Occipital lobe (tissue), 3 donors: ENCODE measurements at places on chromosomes 6 and 20.

DNA sequence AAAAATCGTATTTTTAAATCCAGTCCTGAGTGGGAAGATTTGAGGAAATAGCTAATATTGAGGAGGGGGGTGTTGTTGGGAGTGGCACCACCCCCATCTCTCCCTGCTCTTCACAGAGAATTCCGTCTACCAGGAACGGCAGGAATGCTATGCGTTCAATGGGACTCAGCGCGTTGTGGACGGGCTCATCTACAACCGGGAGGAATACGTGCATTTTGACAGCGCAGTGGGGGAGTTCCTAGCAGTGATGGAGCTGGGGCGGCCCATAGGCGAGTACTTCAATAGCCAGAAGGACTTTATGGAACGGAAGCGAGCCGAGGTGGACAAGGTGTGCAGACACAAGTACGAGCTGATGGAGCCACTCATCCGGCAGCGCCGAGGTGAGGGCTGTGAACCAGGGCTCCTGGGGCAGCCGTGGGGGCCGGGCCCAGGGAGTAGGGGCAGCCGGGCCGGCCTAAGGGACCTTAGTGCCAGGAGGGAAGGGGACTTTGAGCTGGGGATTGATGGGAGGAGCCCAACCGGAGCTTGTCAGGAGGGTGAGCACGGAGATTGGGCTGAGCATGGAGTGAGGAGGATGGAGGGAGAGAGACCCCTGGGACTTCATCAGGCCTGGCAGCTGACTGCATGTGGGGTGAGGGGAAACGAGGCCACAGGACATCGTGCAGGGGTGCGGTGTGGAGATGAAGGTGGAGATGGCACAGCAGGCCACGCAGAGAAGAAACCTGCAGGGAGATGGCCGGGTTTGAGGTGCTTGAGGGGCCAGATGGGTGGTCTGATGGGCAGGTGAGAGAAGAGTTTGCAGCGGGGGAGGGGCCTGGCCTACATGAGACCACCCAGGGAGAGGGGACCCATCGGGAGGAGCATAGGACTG lies 41.3 kb downstream of the HLA-DPB1 start:
- no peak for DNase-seq

GRCh38 chr6:128068119-128068479 lies 167.2 kb upstream of the THEMIS start:
- DNase-seq, result no peak

DNA sequence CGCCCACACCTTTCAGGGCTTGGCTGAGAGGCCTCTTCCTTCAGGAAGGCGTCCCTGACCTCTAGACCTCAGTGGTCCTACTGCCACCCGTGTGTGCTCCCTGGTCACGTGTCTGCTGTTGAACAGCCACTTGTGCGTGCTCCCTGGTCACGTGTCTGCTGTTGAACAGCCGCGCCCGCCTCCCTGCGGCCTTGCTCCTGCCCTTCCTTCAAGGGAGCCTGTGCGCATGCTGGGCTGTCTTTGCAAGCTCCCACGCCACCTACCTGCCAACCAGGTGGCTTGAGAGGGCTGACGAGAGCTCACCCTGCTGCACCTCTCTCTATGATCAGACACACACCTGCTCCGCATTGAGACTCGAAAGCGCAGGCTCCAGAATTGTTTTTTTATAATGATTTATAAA lies 179.3 kb downstream of the BMP7 start:
- no peak for DNase-seq

DNA sequence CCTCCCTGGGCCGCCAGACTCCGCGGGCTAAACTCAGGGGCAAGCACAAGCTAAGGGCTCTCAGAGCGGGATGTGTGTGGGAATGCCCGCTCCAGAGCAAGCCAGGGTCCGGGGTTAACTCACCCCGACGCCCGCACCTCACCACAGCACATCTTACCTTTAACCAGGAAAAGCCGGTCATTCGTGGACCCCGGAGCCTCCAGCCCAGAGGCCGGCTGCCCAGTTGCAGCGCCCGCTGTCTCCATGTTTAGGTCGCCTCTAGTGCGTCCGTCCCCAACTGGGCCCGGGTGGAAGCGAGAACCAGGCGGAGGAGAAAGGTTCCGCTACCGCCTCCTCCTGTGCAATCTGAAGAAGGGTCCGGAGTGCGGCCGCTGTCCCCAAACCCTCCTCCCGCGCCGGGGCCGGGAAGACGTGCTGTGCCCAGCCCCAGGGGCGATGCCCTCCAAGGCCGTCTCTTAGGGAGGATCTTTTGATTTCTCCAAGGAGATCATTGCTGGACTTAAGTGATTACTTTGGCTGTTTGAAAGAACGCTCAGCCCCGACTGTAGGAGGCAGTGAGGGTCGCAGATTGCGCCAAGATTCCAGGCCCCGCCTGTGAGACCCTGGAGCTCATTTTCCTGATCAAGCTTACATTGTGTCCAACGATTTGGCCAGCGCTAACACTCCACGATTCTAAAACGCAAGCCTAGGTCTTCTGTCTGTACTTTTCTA lies at the start of gene TMEM242:
Gene TMEM242, minus strand, starts transcription at position 265 of the 711 bp plus-strand sequence. Its CDS starts 20 bp downstream, at position 245.
- DNase-seq, result no peak

- no peak for DNase-seq
These were observed 48.4 kb upstream of the TOP1 start for GRCh38 chr20:40980106-40980827.

DNA sequence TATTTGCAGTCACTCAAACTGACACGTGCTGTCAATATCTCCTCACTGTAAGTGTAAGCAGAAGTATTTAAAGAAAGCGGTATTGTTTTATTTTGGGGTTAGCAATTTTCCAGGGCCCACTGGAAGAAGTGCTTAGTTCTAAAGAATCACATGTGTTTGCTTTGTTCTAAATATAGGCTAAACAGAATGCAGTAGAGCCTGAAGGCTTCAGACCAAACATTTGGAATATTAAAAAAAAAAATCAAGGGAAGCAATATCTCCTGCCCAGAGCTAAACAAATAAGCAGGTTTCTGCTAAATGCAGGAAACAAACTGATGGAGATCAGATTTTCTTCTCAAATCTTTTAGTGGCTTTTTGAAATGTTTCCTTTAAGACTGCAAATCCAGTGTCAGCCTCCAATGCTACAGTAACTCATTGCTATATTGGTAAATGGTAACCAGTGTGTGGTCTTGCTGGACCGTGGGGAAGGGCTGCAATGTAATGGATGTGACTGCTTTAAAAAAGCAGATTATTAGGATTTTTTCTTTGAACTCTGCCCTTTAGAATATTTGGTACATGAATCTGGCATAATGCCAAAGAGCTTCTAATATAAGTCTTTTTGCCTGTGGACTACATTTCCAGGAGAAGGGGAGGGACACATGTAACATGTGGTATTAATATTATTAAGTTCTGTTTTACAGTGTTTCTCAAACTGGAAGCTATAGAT lies 317.1 kb upstream of the FERMT1 start:
- DNase-seq, result no peak

DNA sequence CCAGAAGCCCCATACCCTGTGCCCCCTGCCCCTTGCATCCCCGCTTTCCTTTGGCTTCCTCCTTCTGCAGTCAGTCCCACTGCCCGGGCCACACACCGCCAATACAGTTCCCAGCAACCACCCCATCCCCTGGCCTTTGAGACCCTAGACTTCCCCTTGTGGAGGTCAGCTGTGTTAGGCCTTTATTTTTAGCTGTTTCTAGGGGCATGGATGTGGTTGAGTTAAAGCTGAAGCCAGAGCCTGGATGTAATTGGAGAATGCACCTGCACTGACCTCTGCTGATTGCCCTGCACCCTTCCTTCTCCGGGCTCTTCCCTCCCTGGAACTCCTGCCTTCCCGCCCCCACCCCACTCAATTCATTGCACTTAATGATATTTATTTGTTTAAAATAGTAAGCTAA lies 33.9 kb downstream of the LYRM2 start:
- no peak for DNase-seq

DNA sequence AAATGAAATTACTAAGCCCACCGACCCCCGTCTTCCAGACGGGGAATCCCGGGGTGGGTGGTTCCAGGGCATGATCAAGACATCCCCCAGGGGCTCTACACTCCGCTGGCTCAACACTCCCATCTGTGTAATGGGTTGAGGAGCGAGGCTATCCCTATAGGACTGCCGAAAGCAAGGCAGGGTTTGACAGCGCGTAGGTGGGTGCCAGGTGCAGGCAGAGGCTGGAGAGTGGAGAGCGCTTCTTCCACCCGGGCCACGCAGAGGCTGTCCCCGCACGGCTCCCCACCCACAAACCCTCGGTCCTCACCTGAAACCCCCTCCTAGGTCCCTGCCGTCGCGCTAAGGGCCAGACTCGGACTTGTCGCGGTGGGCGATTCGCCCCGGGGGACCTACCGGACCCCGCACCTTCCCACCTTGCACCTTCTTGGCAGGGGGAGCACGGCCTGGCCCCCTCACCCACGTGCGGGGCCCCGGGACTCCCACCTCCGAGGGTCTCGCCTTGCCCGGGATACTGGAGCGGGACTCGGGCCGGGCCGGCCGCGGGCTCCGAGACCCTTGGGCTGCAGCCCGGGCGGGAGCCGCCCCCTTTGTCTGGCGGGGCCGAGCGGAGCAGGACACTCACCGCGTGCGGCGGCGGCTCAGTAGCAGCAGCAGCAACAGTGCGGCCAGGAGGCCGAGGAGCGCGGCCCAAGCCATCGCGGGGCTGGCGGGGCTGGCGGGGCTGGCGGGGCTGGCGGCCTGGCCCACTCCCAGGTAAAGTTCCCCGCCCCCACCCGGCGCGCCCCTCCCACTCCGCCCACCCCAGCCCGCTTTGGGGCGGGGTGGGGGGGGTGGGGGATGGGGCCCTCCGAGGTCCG lies at the start of gene PTGIS:
Gene PTGIS, minus strand, starts transcription at position 717 of the 857 bp plus-strand sequence. Its CDS starts 21 bp downstream, at position 696.
- DNase-seq, result no peak

GRCh38 chr6:19865178-19865577 lies 28.0 kb downstream of the ID4 start:
- no peak for DNase-seq

GRCh38 chr6:113683968-113684367 lies 173.2 kb upstream of the MARCKS start:
- no peak for DNase-seq

GRCh38 chr6:3137057-3137777 lies 18.7 kb downstream of the BPHL start:
- DNase-seq, result peak; percentile 60

GRCh38 chr6:3088968-3089367 lies 20.7 kb downstream of the RIPK1 start:
- DNase-seq, result no peak

- no peak for DNase-seq
These were observed 14.3 kb downstream of the ADNP start for GRCh38 chr20:50916934-50917333.

GRCh38 chr6:113202852-113203714 lies 654.1 kb upstream of the MARCKS start:
- DNase-seq, result no peak

DNA sequence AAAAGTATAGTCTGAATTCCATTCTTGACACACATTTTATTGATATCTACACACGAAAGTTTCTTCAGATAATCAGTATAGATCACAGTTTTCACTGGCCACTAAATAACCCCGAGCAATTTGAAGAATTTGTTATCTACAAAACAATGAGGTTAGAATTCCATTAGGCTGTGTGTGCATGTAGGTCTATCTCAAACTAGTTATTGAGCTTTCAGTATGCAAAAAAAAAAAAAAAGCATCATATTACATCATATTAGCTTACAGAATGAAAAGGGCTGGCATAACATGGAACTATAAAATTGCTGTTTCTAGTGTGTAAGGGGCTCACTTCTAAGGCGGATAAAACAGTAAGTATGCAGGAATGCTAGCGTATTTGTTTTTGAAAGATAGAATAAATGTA lies 59.5 kb upstream of the ADGRG6 start:
- DNase-seq, result no peak

DNA sequence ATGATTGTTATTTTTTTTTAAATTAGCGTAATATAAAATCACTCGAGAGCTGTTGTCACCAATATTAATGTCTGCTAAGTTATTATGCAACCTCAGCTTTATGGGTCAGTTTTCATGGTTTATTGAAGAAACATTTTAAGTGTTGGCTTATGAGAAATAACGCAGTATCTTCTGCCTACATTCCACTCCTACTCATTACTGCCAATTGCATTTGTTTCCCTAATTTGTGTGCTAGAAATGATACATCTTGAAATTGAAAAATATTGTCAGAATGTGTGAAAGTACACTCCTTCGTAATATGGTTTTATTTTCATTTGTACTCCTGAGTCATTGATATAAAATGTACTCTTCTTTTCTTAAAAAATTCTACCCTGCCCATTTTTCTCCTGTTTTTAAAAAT lies 333.3 kb upstream of the HSF2 start:
- DNase-seq, result no peak

DNA sequence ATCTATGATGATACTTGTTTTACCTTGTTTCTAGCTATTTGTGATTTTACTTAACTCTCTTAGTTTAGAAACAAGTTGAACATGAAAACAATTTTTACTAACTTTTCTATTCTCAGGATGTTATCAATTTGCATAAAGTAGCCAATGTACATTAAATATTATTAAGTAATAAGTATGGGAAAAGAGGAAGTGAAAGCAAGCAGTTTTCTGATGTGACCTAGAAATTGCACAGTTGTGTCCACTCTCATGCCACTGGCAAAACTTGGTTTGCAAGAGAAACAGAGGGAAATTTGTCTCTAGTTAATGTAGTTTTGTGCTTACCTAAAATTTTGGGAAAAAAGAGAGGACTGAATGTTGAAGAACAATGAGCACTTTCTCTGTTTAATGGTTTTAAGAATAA lies 19.2 kb upstream of the TSPYL1 start:
- no peak for DNase-seq

DNA sequence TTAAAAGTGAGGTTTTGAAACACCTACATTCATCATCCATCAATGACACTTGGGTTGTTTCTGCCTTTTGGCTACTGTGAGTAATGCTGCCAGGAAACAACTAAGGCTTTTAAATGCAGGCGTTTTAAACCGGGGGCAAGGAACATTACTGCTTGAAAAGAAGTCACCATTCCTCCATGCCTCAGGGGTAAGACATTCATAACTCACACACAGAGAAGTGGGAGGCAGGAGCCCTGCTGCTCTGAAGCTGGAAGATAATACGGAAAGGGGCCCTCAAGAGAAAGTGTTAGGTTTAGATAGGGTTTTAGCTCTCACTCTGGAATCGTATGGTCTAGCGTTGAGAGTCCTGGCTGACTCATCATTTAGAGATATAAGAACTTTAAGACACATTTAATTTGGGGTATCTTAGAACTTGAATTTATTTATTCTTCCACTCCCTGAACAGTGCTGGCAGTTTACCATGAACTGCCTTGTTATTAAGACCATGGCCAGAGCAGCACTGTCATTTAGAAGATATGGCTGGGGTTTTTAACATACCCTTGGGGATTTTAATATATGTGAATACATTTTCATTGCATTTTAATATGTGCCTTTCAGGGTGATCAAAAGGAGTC lies 1.8 kb downstream of the TUBB1 start:
- DNase-seq, result no peak

GRCh38 chr6:41591859-41592502 lies 45.8 kb downstream of the FOXP4 start:
- peak; percentile 51 for DNase-seq

GRCh38 chr20:41135187-41135887 lies 2.0 kb upstream of the PLCG1 start:
- DNase-seq, result no peak

- DNase-seq, result no peak
These were observed 114.2 kb downstream of the SNX5 start for GRCh38 chr20:17854307-17854903.

- no peak for DNase-seq
These were observed 103.5 kb downstream of the MAP7 start for GRCh38 chr6:136446579-136447187.
